ENCODE measurements at places on chromosomes 12 and 14.

DNA sequence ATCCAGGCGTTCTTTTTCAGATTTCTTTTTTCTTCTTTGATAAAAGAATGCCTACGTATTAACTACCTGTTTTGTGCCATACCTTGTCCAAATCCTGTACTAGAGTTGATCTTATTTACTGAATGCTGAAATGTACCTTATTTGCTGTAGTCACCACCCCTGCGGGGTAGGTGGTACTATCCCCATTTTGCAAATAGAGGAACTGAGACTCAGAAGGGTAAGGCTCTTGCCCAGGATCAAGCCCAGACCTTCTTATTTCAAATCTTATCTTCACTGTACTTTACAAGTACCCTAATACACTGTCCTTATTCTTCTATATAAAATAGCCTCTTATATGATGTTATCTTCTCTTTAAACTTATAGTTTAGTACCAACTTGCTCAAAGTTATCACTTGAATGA, 206.5 kb downstream of the SLC41A2 start:
- no peak for DNase-seq

DNA sequence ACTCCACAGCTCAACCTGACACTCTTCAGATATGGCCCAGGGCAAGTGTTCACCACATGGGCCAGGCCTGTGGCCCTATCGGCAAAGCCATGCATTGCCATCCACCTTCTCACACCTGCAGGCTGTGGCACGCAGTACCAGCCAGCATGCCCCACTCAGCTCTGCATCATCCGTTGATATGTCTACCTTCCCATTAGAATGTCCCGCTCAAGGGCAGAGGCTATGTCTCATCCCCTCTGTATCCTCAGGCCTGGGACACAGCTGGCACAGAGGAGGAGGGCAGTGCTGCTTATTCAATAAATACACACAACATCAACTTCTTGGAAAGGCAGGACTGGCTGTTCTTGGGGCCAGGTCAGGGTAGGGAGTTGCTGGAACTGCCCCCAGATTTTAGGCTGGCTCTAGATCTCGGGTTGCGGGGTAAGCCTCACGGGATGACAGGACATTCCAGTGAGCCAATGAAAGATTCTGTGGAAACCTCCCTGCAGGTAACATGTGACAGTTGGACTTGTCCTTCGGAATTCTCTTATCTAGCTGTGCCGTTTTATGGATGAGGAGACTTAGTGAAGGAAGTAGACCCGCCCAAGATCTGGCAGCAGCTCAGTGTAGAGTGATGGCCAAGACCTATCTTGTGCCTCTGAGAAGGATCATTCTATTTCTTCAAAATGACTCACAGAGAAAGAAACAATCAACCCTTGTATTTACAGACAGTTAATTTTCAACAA, 25.6 kb downstream of the SYNE3 start:
- no peak for DNase-seq

- no peak for DNase-seq
These were observed 216.2 kb downstream of the BCL11B start for GRCh38 chr14:99055816-99056215.

- DNase-seq = no peak
These were observed 191.4 kb upstream of the BCL2L14 start for GRCh38 chr12:11879306-11879705.

GRCh38 chr12:3197131-3197818, 120.1 kb downstream of the TSPAN9 start:
- no peak for DNase-seq

- no peak for DNase-seq
These were observed 162.4 kb downstream of the KICS2 start for GRCh38 chr12:64059685-64060084.

DNA sequence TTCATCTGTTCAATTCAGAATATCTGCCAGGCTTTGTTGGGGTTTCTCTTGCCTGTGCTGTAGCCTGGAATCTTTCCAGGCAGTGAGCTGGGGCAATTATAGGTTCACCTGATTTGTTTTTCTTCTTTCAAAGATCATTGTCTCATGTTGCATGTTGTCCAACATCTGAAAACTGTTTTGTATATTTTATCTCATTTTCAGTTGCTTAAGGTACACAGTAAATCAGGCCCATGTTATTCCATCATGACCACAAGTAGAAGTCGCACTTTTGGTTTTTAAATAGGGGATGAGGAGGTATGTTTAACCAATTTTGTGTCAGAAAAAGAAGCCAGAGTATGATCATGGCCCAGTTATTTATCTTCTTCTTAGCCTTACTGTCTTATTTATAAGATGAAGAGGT, 24.9 kb upstream of the FUT8 start:
- no peak for DNase-seq

DNA sequence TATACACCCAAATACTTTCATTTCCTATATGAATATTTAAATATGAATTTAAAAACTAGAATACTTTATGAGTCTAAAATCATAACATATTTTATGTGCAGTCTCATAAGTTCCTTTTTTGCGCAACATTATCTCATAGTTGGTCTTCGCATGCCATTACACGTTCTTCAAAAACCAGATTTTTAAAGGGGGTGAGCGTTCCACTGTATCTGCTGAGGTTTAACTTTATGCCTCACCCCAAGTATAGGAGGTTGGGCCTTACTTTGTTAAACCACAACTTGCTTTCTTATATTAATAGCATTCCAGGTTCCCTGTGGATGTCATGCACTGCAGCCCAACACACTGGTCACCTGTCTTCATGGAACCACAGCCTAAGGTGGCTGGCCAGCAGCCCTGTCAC, 118.6 kb downstream of the APAF1 start:
- no peak for DNase-seq

- no peak for DNase-seq
These were observed 453.8 kb downstream of the TMEM121 start for GRCh38 chr14:105980224-105980623.

GRCh38 chr12:58099476-58099875, 158.1 kb downstream of the ATP23 start:
- no peak for DNase-seq

- DNase-seq = no peak
These were observed 376.5 kb upstream of the GARIN6 start for GRCh38 chr12:99271071-99271470.

GRCh38 chr12:58503731-58504130, 416.6 kb downstream of the LRIG3 start:
- DNase-seq = no peak

DNA sequence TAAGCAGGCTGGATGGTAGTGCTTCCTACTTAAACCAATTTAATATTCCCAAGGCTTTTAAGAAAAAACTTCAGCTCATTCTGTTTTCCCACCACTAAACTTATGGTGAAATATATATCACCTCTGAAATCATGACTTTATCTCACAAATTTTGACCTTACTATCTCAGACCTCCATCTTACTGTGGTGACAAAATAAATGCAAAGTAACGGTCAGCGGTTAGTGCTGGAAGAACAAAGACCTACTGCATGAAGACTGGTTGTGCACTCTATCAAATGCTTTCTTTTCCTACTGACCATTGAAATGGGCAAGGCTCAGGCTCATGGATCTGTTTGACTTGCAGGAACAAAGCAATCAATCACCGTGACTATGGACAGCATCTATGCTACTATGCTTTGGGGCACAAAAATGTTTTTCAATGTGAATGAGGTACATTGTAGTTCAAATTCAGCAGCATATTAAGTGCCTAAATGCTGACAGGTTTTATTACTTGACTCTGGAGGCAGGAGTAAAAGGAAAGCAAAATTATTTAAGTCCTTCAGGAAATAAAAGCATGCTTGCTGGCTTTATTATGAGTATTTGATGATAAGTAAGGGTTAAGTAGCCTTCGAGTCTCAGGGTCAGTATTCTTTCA, 43.1 kb upstream of the GTF2A1 start:
- DNase-seq = no peak

GRCh38 chr14:80959496-80959895, 4.1 kb downstream of the TSHR start:
- no peak for DNase-seq

DNA sequence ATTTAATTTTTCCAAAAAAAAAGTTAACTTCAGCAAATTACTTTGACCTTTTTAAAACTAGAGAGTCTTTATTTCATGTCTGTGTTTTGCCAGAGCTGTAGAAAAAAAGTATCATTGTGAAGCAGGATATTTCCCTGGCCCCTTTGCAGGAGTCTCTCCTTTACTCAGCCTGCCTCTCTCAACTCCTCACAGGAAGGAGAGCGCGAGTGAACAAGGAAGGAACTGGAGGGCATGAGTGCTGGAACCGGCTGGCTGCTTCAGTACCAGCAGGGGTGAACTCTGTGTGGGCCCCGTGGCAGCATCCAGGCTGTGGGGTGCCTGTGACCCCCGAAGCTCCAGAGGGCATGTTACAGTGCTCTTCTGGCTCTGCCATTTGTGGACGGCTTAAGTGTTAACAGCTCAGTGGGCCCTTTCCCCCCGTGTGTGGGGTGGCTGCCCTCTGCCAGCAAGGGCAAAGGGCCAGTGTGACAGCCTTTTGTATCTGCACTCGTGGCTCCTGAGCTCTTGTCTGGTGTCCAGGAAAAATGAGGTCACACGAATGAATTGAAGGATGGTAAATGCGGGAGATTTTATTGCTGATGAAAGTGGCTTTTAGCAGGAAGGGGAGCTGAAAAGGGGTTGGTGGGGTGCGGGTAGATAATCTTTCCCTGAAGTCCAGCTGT, 76.6 kb upstream of the KCNH3 start:
- DNase-seq = no peak

DNA sequence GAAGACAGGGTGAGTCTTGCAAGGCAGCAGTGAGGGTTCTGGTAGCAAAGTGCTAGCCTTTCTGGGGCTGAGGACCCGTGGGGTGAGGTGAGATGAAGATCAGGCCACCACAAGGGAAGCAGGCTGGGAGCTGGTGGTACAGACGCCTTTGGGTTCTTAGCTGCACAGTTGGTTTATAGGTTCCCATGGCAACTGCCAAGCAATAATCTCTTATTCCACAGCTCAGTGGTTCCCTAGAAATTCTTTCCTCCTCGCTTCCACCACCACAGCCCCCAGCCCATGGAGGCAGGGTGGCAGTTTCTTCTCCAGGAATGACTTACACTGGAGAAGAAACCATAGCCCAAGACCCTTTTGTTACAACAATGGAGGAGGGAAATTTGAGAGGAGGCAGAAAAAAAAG, 82.1 kb downstream of the CMKLR1 start:
- DNase-seq = no peak

- DNase-seq = no peak
These were observed 158.9 kb upstream of the PWP1 start for GRCh38 chr12:107526555-107527180.

GRCh38 chr14:97706819-97707218, 909.6 kb downstream of the VRK1 start:
- no peak for DNase-seq

- no peak for DNase-seq
These were observed 33.8 kb downstream of the CBX5 start for GRCh38 chr12:54246011-54246641.

DNA sequence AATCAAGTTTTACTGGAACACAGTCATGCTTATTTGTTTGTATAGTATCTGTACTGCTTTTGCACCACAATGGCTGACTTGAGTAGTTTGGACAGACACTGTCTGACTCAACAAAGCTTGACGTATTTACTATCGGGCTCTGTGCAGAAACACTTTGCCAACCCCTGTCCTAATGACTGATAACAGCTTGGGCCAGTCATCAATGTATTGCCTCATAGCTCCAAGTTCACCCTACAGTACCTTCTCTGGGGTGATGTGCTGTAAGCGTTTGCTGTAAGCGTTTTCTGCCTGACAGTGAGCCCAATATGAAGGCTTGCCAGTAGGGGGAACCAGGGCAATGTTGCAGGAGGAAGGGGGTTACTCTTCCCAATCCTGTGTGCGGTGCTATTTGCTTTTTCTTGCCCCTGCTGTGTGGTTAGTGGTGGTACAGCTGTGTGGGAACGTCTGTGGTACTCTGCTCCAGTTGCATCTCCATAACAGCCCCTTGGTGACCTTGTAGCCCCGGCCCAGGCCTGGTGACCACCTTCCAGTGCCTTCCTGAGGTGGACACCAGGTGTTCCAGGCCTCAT, 5.4 kb upstream of the CCDC177 start:
- no peak for DNase-seq

- no peak for DNase-seq
These were observed 43.8 kb upstream of the PPP1R12A start for GRCh38 chr12:79978692-79979091.

Measured in nucleus accumbens (tissue), 56 donors.